Omental fat pad (tissue), 4 donors: ENCODE measurements at places on chromosomes 2 and 18. TPM values are rescaled to one million over a fixed set of nuclear protein-coding genes. Genes with fewer than 3 reads are reported as not detected.

PPM1G gene
- total RNA-seq = 71.9 TPM

GYPC gene
- 171 TPM for total RNA-seq

WDSUB1 gene
- 4.9 TPM for total RNA-seq

CGREF1 gene
- total RNA-seq = 6.4 TPM

PRR30 gene
- total RNA-seq = not detected

FKBP7 gene
- total RNA-seq = 6.8 TPM

- no peak for DNase-seq
Observed at GRCh38 chr2:6506361-6506794, 359.3 kb downstream of the CMPK2 start.

- no peak for DNase-seq
Observed at GRCh38 chr2:134086594-134087219, 167.2 kb upstream of the MGAT5 start.

- DNase-seq = no peak
Observed at GRCh38 chr2:214899751-214900150, 90.3 kb upstream of the BARD1 start.

DNA sequence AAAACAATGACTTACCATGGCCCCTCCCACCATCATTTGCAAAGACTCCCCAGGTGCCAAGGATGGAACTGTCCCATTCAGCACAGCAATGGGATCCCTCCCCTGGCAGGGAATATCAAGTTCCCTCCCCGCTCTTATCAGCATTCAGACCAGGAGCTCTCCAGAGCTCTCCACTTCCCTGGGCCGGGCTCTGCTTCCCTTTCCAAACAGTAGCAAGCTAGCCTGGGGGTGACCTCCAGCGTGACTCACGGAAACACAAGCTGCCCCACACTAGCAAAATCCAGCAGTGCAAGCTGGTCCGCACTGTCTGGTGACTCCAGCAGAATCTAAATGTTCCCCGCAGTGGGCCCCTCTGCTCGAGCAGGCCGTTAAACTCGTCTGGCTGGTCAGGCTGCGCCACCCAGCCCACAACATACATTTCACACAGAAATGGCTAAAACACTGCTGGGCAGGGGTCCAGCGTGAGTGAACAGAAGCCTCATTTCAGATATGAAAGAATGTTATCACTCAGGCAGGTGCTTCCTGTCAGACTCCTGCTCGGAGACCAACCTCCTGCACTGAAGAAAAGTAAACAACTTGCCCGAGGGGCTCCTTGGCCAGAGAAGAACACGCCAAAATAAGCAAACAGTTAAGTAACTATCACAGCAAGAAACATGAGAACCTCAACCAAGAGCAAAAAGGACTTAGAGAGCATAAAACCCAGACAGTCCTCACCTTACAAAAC, 33.9 kb downstream of the STAT1 start:
- no peak for DNase-seq

DNA sequence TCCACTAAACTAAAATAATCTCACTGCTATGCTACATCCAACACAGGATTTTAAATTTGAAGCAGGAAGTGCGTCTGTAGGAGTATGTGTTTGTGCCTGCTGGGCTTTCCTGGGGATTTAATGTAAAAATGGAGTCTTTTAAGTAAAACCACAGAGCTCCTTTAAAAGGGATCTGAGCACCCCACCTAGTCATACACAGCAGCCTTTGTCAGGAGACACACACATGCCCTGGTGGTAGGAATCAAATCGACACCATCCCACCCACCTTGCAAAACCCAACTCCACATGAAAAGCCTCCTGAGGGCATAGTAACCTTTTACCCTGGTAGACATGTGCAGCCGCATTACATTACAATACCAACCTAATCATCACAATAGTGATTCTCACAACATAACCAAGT, 29.1 kb downstream of the UXS1 start:
- DNase-seq = no peak

- DNase-seq = no peak
Observed at GRCh38 chr2:88067189-88067588, 436 bp upstream of the SMYD1 start.

- no peak for DNase-seq
Observed at GRCh38 chr2:57881998-57882888, 164.4 kb upstream of the VRK2 start.

DNA sequence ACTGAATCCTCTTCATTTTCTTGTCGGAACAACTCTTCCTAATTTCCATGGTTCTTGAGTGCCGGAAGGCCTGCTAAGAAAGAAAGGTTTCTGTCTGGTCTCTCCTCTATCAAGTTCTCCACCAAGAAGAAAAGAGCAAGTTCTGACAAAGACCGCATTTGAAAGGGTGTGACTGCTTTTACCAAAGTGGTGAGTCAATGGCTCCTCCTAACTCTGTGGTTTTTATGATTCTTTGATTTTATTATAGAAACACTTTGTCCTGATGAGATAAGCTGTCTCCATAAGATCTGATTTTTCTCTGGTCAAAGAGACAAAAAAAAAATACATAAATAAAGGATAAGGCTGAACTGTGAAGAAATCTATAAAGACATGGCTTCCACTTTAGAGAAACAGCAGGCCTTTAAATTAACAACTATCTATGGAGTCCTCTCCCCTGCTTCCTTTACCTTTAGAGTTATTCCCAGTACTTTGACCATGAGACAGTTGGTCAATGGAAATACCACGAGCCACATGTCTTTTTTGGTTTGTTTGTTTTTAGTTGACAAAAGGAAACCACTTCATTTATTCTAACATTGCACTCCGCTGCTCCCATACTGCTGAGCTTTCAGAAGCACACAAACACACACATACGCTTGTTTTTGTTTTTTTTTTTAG, 67.7 kb downstream of the REL start:
- DNase-seq = no peak

DNA sequence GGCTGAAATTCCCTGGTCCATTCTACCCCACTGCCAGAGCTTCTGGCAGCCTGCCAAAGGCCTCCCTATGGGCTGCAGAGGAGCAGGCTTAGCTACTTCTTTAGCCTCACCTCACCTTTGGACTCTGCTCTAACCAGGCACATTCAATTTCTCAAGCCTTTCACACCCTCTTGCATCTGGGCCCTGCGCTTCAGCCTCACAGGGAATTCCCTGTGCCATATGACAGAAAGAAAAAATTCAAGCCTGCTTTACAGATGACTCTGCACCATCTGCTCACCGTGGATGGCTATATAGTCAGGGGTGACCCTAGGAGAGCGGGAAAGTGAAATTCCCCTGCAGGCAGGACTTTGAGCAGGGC, 62.5 kb downstream of the REEP1 start:
- DNase-seq = no peak

GRCh38 chr2:68721482-68722101, 13.0 kb upstream of the ARHGAP25 start:
- no peak for DNase-seq

GRCh38 chr2:77193858-77194448, 328.2 kb downstream of the LRRTM4 start:
- DNase-seq = no peak

DNA sequence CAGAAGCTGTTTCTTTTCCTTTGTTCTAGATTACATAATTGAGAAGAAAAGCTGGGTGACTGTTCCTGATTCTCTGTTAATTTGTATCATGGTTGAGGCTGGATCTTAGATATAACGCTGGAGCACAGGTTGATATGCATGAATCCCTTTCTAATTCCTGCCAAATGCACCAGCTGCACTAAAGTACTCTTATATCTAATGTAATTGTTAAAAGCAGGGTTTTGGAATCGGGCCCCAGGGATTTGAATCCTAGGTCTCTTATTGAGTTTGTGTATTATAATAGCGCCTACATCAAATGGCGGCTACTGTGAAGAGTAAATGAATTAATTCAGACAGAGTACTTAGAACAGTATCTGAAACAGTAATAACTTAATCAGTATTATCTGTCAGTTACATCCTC, 80.4 kb downstream of the MC4R start:
- no peak for DNase-seq

GRCh38 chr2:239015218-239015900, 167.5 kb downstream of the TWIST2 start:
- no peak for DNase-seq

DNA sequence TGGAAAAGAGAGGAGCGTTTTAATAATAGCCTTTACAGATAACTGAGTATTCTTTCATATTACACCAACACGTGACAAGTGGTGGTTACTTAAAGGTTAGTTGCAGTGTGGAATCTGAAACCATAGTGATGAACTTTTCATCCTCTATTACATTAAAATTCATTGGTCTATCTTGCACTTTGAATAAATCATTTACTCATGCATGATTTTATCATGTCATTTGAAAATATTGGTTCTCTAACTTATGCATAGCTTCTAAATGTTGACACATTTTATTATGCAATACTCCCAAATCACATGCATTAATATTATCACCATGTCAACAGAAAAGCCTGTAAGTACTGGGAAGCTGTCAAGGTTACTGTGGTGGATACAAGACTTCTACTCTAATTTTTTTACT, 1432.2 kb downstream of the LRP1B start:
- DNase-seq = no peak

GRCh38 chr2:194686569-194686968, 970.5 kb upstream of the SLC39A10 start:
- no peak for DNase-seq

- DNase-seq = no peak
Observed at GRCh38 chr2:203346612-203347011, 18.4 kb downstream of the ABI2 start.

- DNase-seq = no peak
Observed at GRCh38 chr2:237885931-237886684, 26.7 kb downstream of the RAMP1 start.

DNA sequence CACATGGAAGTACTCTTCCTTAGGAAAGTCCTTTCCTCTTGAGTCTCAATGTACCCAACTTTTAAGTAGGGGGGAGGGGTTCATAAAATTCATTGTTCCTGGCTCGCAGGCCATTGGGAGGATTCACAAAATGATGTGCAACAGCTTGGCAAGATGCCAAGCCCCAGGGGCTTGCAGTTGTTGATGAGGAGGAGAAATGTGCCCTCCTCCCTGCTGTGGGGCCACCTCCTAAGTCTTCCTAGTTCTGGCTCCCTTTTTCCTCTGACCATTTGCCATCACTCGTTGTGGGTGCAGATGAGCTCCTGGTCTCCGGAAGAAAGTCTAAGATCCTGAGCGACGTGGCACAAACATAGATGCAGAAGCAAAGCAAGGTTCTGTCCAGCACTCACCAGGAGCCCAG, 435.4 kb downstream of the EIPR1 start:
- no peak for DNase-seq

- no peak for DNase-seq
Observed at GRCh38 chr2:168992591-168993349, 38.4 kb downstream of the ABCB11 start.

DNA sequence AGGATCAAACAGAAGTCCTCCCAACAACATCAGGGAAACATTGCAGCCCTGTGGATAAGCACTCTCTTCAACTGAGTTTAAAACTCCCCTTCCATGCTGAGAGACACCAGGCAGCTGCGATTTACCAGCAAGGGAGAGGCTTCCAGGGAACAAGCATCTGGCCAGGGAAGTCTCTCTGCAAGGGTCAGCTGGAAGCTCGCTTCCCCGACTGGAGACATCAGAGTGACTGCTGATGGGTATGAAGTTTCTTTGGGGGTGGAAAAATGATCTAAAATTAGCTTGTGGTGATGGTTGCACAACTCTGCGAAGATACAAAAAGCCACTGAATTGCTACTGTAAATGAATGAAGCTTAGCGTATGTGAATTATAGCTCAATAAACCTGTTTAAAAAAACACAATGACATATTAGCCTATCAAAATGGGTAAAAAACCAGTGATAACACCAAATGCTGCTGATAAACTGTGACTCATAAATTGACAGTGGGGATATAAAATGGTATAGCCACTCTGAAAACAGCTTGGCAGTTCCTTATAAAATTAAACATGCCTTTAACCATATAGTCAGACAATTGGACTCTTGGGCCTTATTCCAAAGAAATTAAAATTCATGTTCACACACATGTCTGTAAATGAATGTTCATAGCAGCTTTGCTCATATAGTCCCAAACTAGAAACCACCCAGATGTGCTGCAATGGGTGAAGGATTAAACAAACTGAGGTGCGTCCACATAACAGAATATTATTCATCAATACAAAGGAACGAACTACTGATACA, 1082.0 kb downstream of the SOCS6 start:
- no peak for DNase-seq

GRCh38 chr2:161919873-161920272, 154.1 kb downstream of the DPP4 start:
- no peak for DNase-seq
